Hematopoietic multipotent progenitor cell treated with erythropoietin and hydrocortisone succinate and interleukin-3 and kit ligand, for 17 days (in vitro differentiated cells): ENCODE measurements at places on chromosomes 16 and 17.
A peak's percentile ranks its signal among the peaks of the same experiment; 100 is the strongest.

DNA sequence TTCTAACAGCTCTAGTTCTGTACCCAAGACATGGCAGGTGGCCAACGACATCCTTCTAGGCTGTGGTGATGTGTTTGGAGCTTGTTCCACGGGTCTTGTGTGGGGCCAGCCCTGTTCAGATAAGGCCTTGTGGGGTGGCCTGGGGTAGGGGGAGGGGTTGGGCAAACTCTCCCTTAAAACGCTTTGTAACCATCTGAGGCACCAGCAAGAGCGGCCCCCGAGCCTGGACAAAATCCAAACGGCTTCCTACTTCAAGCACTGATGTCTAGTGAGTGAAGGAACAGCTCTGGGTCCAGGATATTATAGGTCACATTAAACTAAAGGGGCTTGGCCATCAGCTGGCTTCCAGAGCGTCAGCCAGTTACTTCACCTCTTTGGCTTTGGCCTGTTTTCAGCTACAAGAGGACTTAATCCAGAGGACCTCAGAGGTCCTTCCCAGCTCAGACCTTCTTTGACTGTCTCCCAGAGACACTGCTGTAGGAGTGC is 11.9 kb downstream of the SERPINF1 start:
- no peak for DNase-seq

DNA sequence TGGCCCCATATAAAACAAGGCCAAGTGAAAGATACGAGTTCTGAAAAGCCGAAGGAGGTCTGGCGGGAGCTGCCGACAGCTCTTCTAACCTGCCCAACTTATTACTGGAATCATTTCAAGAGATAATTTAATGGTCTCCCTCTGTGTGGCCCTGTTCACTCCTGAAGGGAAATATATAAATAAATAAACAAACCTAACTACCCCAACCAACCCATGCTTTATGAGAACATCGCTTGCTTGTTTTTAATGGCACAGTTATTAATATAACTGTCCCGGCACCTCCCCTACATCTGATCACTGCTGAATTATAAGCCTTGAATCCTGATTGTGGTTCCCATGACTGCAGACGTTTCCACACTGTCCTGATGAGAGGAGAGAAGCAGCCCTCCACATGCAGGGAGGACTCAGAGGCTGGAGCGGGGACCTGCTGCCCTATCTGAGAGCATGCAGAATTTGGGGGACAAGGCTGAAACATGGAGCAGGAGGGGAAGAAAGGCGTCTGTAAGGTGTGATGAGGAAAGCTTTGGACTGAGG is 22.2 kb downstream of the CDK5RAP3 start:
- DNase-seq, result no peak

DNA sequence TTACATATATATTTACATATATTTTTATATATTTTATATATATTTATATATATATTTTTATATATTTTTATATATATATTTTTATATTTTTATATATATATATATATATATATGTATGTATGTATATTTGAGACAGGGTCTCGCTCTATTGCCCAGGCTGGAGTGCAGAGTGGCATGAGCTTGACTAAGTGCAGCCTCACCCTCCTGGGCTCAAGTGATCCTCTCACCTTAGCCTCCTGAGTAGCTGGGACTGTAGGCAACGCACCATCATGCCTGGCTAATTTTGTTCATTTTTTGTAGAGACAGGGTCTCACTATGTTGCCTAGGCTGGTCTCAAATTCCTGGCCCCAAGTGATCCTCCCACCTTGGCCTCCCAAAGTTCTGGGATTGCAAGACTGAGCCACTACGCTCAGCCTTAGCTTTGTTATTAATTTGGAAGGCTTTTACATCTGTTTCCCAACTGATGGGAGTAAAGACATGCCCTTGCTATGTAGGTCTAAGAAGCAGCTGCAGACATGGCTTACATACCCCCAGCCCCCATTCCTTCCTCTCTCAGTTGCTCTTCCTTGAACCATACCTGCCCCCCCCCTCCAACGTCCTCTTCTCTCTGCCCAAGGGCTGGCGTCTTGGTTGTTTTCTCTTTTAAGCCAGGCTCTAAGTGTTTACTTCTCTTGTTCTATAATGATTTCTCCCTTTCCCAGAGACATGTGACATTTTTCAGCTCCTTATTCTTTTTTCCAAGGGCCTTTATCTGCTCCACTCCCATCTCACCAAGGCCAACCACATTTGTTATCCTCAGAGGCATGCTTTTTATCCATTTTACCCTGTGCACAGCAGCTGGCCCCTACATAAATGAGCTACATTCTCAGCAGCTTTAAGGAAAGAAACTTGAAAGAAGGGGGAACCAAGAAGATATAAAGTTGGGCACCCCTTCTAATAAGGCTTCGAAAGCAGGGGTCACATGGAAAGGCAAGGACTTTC is 64.2 kb upstream of the ATF7IP2 start:
- DNase-seq, result no peak

- no peak for DNase-seq
These were observed 2.4 kb downstream of the BCL6B start for GRCh38 chr17:7025245-7025644.

DNA sequence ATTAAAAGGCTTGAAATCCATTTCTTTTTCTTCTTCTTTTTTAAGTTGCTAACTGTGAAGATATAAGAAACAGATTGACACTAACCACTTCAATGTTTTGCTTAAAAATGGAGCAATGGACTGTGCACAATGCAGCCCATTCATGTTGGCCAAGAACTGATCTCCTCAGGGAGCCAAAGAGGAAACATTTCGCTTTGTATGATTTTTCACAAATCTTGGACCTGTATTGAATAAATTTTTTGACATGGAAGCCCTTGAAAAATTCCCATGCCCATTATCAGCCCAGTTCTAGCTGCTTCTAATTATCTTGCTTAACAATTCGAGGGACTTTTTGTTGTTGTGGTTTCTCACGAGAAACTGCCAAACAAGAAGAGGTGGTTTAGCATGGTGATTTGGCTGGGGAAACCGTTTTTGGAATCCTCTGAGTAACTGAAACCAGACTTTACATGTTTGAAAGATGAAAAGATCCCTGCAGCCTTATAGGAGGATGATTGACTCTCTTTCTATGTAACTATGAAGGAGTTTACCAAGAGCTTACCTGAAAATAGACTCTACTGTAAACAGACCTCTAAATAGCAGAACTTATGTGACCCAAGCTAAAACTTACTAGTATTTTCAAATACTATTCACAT is 1389.4 kb upstream of the GOT2 start:
- DNase-seq, result no peak

GRCh38 chr17:51147650-51148049 is 5.7 kb upstream of the NME1 start:
- peak; percentile 33 for DNase-seq

DNA sequence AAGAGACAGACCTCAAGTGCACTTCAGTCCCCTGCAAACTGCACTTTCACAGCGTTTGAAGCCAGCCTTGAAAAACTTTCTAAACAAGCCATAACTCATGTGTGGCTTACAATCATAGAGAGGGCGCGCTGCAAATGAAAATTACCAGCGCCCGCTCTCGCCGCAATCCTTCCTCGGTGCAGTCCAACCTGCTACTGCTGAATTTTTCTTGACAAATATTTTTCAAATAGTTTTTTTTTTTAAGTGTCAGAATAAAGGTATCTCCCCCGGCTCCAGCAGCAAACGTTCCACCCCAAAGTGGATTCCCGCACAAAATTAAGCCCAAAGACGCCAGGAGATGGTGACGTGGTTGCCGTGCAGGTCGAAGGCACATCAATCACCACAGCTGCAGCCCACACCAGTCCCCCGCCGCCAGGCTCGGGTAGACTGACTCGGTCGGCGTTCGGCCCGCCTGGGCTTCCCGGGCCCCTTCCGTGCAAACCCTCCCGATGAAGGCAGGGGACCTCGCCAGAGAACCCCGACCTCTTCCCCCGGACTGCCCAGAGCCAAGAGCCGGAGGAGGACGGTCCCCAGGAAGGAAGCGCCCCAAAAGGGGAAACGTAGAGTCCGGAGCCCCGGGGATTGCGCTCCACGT is 630 bp downstream of the GRB2 start:
- peak; percentile 37 for DNase-seq

DNA sequence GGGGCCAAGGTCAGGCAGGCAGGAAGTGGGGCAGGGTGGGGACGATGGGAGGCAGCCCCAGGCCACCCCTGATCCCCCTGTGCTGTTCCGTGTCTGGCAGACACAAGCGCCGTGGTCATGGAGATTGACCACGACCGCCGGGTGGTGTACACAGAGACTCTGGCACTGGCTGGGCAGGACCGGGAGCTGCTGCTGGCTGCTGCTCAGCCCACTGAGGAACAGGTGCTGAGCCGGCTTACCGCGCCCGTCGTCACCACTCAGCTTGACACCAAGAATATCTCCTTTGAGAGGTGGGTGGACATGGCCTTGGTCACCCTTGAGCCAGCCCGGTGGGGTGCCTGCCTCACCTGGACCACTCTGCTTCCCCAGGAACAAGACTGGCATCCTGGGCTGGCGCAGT is 13.7 kb downstream of the CORO6 start:
- no peak for DNase-seq

DNA sequence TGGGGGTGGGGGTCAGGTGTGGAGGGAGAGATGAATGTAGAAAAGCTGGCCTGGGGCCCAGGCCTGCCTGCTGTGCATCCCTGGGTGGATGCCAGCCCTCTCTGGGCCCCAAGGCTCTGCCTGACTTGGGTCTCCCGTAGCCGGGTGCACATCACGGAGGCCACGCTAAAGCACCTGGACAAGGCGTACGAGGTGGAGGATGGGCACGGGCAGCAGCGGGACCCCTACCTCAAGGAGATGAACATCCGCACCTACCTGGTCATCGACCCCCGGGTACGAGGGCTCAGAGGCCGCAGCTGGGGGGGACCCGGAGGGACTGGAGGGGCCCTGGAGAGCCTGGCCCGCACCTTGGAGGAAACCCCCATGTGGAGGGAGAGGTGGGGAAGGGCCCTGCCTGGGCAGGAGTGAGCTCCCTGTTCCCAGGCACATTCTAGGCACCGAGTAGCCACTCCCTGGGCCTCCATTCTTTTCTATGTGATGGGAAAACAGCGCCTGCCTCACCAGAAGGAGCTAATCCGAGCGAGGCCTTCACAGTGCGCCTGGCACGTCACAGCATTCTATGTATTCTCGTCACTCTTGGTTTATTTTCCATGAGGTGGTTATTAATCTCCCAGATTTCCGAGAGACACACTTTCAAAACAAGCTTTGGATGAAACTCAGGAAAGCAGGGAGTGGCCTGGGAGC is 34.7 kb downstream of the ADCY7 start:
- no peak for DNase-seq

GRCh38 chr17:74738051-74738996 is 1.3 kb downstream of the RAB37 start:
- no peak for DNase-seq

- no peak for DNase-seq
These were observed 37.7 kb downstream of the BAHCC1 start for GRCh38 chr17:81432941-81433340.
